ENCODE measurements at places on chromosomes 7 and 10. TPM values are rescaled to one million over a fixed set of nuclear protein-coding genes. Genes with fewer than 3 reads are reported as not detected.

OLAH gene
- total RNA-seq: not detected

DNA sequence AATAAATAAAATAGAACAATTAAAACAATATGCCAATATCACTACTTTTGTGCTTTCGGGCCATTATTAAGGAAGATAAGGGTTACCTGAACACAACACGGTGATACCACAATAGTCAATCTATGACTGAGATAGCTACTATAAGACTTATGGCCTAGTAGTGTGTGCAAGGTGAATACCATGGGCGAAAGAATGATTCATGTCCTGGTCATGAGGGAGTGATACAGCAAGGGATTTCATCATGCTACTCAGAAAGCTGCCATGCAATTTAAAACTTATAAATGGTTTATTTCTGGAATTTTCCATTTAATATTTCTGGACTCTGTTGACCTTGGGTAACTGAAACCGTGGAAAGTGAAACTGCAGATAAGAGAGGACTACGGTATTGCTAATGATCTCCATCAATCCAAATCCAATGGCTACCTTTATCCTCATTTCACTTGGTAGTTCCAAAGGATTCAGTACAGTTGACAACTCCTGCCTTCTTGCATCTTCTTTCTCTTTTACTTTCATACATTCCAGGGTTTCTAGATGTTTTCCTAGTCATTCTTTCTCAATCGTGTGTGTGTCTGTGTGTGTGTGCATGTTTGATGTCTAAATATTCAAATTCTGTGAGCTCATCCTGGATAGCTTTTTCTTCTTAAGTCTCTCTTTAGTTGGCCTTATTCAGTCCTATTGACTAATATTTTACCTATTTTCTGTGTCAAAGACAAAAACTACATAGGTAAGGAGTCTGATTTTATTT is 100.5 kb upstream of the MAGI2 start:
- no peak for DNase-seq

CPA1 gene
- total RNA-seq: not detected

- no peak for DNase-seq
Observed at GRCh38 chr7:156179872-156180390, 367.7 kb upstream of the SHH start.

- no peak for DNase-seq
Observed at GRCh38 chr7:76357475-76358010, 1.2 kb downstream of the YWHAG start.

PVRIG gene
- total RNA-seq: not detected

AKR1C1 gene
- total RNA-seq: 14.2 TPM
